ENCODE measurements at places on chromosomes 4 and X.
A peak's percentile ranks its signal among the peaks of the same experiment; 100 is the strongest.

DNA sequence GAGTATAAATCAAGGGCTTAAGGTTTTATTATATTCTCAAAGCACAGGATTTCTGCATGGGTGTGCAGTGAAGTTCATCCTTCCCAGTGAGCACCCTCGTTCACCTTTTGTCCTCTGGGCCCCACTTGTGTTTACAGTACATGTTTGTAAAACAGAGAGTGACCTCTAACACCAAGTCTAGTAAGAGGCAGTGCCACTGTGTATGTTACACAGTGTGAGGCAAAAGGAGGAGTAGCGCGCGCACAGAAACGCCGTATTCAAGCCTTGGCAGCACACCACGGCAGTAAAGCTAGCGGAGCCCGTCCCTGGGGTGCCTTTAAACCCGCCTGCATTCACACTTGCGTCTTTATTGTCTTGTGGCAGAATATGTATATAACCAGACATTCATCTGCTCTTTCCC is 51.9 kb downstream of the CCNI start:
- no peak for DNase-seq

DNA sequence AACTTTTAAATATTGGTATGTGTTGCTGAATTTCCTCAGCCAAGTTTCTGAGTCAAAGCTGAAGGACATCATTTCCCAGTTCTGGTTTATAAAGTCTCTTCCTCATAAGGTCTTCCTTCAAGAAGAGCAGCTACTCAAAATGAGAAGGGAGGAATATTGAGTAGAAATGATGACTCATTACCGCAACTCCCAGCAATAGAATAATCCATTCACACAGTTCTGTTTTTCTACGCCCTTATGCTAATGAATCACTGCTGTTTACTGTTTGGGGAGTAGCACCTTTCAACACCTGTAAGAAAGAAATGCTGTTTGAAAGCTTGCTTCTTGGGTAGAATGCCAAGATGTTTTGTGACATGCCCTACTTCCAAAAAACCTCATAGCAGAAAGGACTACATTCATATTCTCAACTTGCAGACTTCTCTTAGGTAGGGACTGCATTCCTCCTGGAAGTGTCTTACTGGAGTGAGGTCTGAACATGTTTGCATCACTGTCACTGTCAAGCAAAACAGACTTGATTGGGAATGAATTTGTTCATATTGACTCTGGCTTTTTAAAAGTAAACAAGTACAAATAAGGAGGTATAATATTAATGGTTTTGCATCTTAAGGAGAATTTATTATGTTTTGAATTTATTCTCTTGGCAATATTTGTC is 147.2 kb upstream of the BANK1 start:
- no peak for DNase-seq

GRCh38 chr4:2416564-2417225 is 1.8 kb downstream of the ZFYVE28 start:
- no peak for DNase-seq

DNA sequence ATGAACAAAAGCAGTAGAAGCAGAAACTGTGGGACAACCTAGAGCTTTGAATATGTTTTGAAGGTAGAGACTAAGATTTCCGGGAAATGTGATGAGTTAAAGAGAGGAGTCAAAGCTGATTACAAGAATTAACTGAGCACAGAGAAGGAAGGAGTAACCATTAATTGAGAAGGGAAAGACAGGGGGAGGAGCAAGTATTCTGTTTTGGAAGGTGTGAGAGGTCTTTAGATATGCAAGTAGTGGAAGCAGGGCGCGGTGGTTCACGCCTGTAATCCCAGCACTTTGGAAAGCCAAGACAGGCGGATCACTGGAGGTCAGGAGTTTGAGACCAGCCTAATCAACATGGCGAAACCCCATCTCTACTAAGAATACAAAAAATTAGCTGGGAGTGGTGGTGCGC is 171.5 kb downstream of the FSTL5 start:
- no peak for DNase-seq

GRCh38 chrX:47751670-47752069 is 85.0 kb upstream of the ZNF81 start:
- no peak for DNase-seq

GRCh38 chr4:76072760-76073159 is 1.7 kb upstream of the ART3 start:
- no peak for DNase-seq

DNA sequence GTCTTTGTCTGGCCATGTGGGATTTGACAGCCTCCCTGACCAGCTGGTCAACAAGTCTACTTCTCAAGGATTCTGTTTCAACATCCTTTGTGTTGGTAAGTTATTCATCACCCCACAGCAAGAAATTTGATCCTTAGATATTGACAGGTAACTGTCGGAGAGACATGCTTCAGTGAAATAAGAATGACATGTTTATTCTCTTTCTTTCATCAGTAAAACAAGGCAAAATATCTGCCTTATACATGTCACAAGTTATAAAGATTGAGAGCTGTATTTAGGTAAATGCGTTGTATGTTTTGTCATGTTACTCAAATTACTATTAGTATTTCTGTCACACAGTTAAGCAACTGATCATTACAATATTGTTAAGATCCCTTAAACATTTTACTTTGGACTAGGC is 46.9 kb downstream of the SEPTIN11 start:
- no peak for DNase-seq

DNA sequence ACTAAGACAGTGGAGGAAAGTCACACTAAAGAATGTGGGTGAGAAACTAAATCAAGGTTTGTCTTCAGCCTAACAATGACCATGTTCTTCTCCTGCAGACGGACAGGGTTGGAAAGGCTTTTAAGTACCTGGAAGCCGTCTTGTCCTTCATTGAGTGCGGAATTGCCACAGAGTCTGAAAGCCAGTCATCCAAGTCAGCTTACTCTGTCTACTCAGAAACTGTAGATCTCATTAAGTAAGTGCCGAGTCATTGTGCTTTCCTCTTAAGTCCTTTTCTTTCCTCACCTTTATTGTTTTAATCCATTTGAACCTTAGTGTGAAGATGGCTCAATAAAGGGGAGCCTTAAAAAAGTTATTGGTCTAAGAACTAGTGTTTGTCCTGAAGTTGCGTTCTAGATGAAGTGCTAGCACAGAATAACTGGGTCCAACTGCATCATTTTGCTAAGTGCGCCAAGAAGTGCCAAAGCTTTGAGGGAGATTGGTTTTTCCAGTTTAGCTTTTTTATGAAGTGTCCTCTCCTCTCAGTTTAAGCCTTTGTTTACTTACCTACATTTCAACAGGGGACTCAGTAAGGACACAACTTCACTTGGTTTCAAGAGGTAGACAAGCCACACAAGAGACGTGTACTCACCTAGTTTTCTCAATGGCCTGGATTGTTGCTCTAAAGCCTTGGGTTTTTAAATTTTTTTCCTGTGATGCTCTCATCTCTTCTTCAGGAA is 89.3 kb downstream of the KLHL8 start:
- no peak for DNase-seq

GRCh38 chr4:22385611-22386011 is 130.3 kb downstream of the ADGRA3 start:
- DNase-seq, result peak; percentile 24

GRCh38 chrX:77742788-77743476 is 43.1 kb downstream of the ATRX start:
- no peak for DNase-seq

GRCh38 chrX:42934020-42934726 is 156.2 kb upstream of the PPP1R2C start:
- no peak for DNase-seq

- DNase-seq, result no peak
Measured at GRCh38 chrX:8586953-8587352, 122.3 kb downstream of the VCX3B start.

DNA sequence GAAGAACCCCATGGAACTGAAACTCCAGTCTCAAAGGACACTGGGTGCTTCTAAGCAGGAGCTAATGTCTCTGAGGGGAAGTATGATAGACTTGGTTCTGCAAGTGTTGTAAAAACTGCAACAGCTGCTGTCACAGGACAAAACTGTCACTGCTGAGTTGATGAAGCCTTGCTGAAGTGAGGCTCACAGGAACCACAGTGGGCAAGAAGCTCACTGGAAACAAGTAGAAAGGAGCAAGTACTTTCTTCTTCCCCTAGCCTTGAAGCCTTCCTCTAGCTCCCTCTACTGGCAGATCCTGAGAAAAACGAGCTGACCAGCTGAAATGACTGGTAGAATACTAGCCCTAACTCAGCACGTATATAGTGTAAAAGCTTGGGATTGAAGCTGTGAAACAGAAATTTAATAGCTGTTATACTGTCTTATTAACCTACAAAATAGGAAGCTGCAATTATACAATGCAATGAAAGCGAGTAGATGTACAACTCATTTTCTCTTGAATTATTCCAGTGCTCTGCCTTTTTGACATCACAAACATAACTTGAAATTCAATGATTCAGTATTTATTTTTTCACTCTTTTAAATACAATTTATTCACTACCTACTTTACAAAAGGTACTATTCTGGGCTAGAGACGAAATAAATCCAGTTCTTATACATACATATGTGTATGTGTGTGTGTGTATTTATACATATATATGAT is 91.4 kb downstream of the GABRB1 start:
- DNase-seq, result peak; percentile 44

- DNase-seq, result no peak
Measured at GRCh38 chrX:345020-345925, 26.7 kb upstream of the GTPBP6 start.

GRCh38 chr4:67380154-67380553 is 165.1 kb downstream of the CENPC start:
- DNase-seq, result no peak

DNA sequence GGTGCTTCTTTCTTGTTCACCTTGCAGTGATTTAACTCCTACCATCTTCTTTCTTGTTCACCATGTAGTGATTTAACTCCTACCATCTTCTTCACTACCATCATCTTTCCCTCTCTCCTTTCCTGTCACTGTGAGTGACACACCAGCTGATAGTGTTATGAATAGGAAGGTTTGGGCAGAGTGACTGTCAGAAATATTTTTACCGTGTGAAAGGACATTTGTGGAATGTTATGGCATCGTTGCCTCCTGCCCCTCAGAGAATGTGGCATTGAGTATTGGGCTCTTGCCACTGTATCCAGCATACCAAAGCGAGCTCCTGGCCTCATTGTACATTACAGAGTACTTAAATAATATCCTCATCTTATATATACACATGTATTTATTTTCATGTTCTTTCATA is 90.8 kb upstream of the AMOT start:
- DNase-seq, result no peak

DNA sequence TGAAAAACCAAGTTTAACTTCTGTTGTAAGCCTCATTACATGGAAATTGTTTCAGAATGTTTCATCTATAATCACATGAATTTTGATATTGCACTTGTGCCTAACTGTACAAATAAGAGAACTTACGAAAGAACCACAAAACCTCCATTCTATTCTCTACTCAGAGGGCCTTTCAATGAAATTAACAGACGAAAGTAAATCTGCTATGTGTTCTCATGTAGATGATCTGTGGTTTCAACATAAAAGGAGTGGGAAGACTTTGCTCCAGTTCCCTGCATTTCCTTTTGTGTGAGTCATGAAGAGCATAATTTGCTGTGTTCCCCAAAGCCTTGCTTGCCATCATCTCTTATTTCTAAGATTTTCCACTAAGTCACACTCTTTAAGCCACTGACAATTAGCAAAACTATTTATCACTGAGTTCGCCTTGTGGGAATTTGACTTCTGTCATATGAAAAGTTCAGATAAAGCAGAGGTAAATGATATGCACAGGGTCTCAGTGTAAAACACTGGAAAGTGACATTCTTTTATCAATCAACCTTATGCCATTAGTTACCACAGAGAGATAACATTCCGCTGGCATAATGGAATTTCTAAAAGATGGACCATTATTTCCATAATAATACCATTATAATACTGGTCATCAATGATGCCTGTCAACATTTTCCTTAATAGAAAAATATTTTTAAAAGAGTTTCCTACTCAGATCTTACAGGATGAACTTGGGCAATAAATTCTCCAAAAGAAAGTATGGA is 329.8 kb downstream of the NR3C2 start:
- DNase-seq, result no peak

- DNase-seq, result no peak
Measured at GRCh38 chr4:36551697-36552214, 270.3 kb downstream of the DTHD1 start.

- no peak for DNase-seq
Measured at GRCh38 chr4:142367418-142368180, 478.5 kb downstream of the INPP4B start.

DNA sequence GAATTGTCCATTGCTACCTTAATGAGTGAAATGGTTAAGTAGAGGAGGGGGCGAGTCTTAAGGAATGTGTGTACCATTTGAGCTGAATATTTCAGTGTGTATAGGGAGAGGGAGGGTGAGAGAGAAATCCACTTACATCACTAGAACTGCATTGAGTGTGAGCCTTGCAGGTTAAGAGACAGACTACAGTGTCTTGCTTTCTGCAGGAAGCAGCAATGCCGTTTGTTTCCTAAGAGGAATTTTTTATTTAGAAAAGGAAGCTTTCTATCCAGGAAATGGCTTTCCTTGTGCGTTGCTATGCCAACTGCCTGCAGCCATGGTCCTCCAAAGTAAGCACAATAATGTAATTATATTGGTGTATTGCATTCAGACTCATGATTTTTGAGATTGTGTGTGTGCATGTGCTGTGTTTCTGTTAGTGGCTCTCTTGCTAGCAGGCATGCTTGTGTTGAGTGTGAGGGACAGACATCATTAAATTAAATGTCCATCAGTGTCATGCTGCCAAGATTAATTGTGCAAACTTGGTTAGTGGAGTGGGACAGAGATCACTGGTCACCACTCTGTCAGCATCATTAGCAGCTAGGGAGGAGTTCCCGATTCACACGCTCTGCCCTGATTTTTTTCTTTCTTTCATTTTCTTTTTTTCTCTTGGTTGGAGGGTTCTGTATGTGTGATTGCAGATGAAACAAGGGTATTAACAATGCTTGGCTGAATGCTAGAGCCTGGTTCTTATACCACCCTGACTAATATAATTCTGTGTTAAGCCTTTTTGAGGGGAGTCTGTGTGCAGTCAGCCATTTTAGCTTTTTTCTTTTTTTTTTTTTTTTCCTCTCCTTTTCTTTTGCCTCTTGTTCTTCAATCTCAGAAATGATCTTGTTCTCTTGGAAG is 164.3 kb downstream of the RAPGEF2 start:
- DNase-seq, result no peak

DNA sequence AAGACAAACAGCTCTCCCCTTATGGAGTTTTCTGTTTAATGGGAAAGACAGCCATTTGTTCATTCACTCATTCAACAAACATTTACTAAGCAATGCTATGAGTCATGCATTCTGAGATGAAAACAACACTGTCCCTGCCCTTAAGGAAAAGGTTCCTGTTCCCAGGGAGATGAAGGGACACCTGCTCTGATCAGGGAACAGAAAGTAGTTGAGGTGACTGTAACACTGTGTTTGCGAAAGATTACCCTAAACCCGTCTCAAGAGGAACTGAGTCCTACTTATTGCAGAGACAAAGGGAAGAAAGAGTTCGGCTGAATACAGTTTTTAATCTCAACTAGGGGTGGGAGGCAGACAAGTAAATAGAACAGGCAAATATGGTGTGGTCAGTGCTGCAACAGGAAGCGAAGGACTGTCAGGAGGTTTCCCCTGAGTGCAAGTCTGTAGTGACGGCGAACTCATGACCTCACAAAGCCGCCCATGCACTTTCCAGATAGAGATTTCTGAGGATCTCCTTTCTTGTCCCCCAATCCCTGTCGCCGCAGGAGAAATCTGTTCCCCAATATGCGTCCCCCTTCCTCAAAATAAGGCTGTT is 712 bp downstream of the STX18 start:
- DNase-seq, result no peak
